Right ventricle myocardium superior (tissue), 1 donor: ENCODE measurements at places on chromosomes 3 and 15. TPM values are rescaled to one million over a fixed set of nuclear protein-coding genes. Genes with fewer than 3 reads are reported as not detected.

FBXW12 gene
- not detected for total RNA-seq

TTC21A gene
- total RNA-seq: 2.0 TPM

GRCh38 chr15:77384589-77385359 is 35.1 kb downstream of the PEAK1 start:
- DNase-seq: no peak

- DNase-seq: peak; percentile 68
Measured at GRCh38 chr15:60590935-60591495, 112.1 kb upstream of the ICE2 start.

ARPP21 gene
- not detected for total RNA-seq

VWA5B2 gene
- total RNA-seq: not detected

DNA sequence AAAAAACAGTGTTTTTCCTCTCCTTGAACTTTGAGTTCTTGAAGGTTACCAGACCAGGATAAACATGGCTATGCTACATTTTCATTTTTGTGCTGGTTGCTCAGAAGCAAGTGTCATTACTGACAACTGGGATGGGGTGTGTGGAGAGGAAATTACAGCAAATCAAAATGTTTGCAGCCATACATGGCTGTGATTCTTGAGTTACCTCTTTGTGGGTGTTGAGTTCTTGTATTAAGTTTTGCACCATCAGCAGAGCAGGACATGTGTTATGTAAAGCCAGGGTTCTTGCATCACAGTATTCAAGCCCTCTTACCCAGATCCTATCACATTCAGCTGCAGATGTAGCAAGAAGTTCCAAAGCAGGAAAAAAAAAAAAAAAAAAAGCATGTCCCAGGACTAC is 53.9 kb upstream of the ATOSA start:
- DNase-seq: no peak

NOX5 gene
- not detected for total RNA-seq

- no peak for DNase-seq
Measured at GRCh38 chr3:156246961-156247725, 126.8 kb downstream of the KCNAB1 start.

- no peak for DNase-seq
Measured at GRCh38 chr3:122349171-122349570, 24.1 kb downstream of the CSTA start.

CRYBG3 gene
- total RNA-seq: 18.6 TPM

APEH gene
- 103 TPM for total RNA-seq

DNA sequence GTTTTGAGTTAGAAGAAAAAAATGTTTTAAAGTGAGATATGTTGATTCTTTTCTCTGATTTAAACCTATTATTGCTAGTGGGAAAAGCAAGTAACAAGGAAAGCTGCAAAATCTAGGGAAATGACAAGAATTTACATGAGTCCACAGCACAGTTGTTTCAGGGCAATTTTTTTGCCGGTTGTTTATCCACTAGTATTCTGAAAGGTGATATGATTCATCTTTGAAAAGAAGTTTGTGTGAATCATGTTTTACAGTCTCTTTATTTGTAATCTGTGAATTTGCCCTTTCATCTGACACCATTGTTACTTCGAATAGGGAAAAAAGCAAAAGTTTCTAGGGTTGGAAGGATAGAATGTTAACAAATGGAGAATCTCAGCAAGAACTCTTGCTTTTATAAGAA is 894.7 kb downstream of the OTOL1 start:
- no peak for DNase-seq

DNA sequence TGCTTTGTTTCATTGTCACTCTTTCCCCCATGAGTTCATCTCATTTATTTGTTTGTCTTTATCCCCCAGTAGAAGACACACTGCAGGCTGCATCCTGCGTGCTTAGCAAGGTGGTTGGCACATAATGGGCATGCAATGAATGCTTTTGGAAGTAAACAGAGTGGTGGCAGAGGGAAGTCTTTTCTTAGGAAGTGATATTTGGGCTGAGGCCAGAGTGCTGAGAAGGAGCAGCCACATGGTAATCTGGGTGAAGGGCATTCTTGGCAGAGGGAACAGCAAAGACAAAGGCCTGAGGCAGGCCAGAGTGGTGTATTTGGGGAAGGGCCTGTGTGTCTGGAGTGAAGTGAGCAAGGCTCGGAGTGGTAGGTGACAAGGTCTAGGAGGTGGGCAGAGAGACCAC is 17.7 kb upstream of the ADAMTS7 start:
- no peak for DNase-seq

DNA sequence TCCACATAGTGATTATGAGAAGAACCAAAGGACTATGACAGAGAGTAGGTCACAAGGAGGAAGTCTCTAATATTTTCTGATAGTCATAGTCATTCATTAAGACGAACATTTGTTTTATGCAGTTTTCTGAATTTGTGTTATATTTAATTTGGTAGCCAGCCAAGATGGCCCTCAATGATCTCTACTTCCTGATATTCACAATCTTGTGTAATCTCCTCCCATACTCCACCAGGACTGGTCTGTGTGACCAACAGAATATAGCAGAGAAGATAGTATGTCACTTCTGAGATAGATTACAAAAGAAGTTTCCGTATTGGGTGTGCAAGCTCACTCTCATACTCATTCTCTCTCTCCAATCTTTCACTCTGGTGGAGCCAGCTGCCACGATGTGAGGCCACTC is 30.8 kb downstream of the HLTF start:
- no peak for DNase-seq

- no peak for DNase-seq
Measured at GRCh38 chr3:183692436-183692835, 5.2 kb upstream of the YEATS2 start.

DNA sequence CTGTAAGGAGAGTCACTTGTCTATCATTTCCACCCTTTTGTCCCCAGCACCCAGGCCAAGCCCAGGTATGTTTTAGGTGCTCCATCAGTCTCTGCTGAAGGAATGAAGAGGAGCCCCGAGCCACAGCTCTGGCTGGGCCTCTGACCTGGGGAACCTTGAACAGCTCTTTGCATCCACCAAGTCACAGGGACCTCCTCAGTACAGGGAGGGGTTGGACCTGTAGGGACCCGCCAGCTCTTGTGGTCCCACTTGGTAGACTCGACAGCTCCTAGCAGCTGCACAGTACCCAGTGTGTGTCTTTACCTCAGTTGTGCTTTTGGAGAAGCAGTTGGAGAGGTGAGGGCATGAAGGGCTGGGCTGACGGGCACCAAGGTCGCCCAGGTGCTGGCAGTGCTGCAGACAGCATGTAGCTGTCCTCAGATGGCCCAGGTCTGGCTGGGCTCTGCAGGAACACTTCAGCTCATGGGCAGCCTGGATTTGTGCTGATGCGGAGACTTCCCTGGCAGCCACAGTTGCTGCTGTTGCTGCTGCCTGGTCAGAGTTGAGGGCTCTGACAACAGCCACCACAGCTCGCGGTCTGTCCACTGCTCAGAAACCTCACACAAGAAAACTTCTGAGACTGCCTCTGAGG is 123.6 kb downstream of the CACNA1D start:
- peak; percentile 71 for DNase-seq

- DNase-seq: no peak
Measured at GRCh38 chr3:25870452-25870851, 80.6 kb downstream of the OXSM start.

GRCh38 chr3:185912512-185912911 is 25.3 kb downstream of the TRA2B start:
- DNase-seq: no peak

PPARG gene
- 23.6 TPM for total RNA-seq

GRCh38 chr3:38205472-38205805 is 40.1 kb downstream of the OXSR1 start:
- no peak for DNase-seq

GRCh38 chr3:45890405-45890804 is 4.1 kb downstream of the CCR9 start:
- DNase-seq: no peak

DNA sequence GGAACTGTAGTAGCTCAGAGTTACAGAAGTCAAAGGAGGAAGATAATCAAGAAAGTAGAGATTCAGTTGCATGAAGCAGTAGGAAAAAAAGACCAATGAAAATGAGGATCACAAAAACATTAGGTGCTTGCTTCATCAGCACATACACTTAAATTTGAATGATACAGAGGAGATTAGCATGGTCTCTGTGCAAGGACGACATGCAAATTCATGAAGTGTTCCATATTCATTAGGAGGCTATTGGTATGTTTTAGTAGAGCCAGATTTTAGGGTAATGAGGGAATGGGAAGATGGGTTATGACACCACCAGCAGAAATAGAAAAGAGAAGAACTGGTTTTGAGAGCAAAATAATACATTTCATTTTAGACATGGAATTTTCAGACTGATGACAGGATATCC is 21.0 kb upstream of the TTC14 start:
- no peak for DNase-seq

ROPN1 gene
- total RNA-seq: not detected

DNA sequence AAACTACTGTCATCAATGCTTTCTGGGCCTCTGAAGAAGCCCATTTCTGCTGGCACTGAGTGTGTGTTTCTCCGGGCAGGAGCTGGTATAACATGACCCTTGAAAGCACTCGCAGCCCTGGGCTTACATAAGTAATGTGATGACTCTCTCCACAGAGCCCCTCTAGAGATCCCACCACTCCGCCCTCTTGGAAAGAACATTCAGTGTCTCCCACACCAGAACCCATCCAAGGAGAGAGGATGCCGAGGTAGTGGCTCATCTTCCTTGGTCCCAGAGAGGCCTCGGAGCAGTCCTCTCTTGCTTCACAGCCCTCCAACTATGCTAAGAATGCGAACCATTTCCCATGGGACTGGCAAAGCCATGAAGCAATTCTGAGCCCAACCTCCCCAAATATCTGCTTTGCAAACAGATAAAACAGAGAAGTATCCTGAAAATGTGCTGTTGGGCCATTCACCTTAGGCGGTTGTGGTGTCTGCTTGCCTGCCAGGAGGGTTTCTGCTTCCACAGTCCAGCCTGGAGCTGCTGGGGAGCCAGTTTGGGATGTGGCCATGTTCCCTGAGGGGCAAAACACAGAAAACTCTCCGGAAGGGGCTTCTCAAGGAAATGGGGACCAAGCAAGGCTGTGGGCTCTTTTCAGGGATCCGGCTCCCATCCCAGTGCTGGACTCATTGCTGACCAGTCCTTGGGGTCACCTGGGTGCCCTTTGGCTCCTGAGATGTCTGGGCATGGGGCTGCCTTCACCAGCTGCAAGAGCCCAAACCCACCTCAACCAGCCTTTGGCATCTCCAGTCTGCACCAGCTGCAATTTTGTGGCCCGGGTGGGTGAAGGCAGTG is 47.3 kb downstream of the AMOTL2 start:
- DNase-seq: peak; percentile 49

GATM gene
- 35.6 TPM for total RNA-seq

MCTP2 gene
- 1.2 TPM for total RNA-seq

CXCR6 gene
- 0.22 TPM for total RNA-seq

- no peak for DNase-seq
Measured at GRCh38 chr3:139608924-139609323, 68.8 kb downstream of the NMNAT3 start.

GRCh38 chr3:97971679-97972567 is at the start of gene RIOX2:
Gene RIOX2, minus strand, starts transcription at chr3:97972431. Its CDS starts 4,838 bp downstream, at chr3:97967593.
- DNase-seq: peak; percentile 87

CCK gene
- not detected for total RNA-seq

DNA sequence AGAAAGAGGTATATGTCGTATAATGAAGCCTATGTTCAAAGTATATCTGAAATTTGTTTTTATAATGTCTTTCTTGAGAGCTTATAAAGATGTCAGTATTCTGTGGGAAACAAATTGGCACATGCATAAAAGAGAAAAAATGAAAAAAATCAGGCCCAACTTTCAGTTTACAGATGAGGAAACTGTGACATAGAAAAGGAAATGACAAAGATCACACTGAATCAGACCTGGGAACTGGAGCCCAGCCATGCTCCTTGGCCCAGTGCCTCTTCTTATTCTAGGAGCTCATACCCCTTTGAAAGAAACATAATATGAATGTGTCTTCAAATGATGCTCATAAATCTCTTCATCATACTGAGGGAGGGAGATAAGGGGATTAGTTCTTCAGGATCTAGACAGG is 48.4 kb downstream of the TMEM44 start:
- DNase-seq: peak; percentile 50

DNA sequence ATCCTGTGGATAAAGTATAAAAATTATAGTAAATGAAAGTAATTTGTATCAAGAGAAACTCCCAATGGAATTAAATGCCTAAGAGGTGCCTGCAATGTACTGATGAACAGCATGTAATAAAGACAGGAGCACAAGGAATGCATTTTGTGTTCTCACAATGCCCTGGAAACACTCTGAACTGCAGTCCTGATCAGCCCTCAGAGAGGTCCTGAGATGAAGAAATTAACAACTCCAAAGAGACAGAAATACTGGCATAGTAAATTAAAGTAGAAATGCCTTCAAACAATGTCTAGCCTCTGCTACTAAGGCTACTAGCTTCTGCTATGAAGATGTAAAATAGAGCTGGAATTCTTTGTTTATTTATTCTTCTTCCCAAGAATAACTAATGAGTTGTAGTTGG is 59.9 kb downstream of the CFAP20DC start:
- no peak for DNase-seq

DNA sequence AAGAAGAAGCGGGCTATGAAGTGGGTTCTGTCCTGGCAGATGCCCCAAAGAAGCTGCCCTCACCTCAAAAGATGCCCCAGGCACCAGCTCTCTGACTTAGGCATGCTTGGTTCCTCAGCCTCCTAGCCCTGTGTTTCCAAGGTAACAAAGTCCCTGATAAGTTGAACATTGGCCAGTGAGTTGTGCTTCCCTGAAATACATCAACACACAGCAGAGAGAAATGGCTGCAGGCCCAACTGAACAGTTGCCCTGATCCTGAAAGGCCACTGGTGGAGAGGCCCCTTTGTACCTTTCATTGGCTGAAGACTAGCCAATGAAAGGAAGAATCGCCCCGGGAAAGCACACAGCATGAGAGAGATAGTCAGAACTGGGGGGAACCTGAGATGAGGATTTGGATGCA is 169.9 kb upstream of the CTNNB1 start:
- no peak for DNase-seq

SPINK8 gene
- not detected for total RNA-seq

DNA sequence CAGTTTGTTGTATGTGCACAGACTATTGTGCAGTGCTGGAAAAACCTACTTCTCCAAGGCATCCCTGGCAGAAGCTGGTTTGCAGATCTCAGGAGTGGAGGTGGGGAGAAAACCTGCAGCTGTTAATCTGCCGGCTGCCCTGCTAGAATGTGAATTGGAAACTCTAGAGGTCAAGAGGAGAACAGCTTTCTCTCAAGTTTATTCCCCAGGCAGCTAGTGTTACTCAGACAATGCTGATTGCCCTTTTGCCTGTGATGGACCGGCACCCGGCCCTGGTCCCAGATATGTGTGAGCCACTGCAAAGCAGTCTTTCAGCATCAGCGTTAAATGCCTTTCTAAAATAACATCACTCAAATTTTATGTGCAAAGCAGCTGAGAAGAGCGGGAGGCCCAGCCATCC is 129.7 kb upstream of the TPM1 start:
- no peak for DNase-seq

GRCh38 chr3:113019182-113020137 is 28.7 kb downstream of the GTPBP8 start:
- peak; percentile 94 for DNase-seq

ROBO1 gene
- total RNA-seq: 6.7 TPM

GRCh38 chr3:121951291-121951919 is 57.2 kb downstream of the SLC15A2 start:
- no peak for DNase-seq
